NCI-H510A (cell line): ENCODE measurements at places on chromosomes 12 and 14.

DNA sequence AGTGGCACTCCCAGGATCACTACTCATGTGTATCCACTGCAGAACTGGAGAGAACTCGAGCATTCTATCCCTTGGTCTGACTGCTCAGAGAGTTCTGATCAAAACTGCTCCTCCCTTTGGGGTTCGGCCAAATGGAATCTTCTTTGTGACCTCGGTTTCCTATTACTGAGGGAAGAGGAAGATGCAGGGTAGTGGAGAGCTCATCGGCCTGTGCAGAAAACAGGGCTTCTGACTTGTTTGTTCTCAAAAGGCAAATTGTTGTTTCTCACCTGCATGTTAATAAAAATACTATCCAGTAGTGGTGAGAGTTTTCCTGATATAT, 17.1 kb upstream of the AKAP6 start:
- DNase-seq: no peak

DNA sequence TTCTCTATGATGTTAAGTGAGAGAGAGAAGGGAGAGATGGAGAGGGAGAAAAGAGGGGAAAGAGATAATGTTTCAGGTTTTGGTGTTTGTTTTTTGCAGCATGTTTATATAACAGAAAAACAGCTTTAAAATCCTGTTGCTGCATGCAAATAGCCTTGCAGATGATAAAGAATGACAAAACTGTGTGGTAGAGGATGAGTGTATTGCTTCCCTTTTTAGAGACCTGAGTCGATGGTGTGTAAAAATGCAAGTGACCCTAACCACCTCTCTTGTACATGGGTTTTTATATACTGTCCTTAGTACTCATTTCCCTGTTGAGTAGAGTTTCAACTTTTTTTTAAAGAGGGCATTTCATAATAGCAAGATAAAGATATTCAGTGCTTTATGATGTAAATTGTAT, 249.1 kb downstream of the AKAP6 start:
- DNase-seq: no peak

DNA sequence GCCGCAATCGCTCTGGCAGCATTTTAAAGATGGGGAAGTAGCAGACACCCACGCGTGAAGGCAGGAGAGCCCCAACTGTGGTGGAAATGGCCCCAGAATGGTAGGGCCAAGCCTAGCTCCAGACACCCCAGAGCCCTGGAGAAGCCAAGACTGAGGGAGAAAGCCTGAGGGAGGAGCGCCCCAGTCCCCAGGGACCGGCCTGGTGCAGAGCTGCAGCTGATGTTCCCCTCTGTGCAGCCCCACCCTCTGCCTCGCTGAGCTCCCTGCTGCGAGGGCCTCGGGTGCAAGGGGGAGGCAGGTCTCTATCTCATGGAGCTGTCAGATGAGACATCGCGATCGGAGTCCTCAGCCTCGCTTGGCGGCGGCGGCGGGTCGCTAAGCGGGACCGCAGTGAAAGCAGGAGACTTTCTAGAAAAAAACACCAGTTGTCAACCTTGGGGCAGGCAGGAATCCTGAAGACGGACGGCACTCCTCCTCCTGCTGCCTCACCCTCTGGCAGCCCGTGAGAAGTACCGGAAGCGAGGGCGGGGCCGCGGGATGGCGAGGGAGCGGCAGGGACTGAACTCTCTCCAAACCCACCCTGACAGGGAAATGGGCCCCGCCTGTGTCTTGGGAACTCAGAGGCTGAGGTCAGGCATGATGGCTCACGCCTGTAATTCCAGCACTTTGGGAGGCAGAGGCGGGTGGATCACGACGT, 6.0 kb downstream of the GAPDH start:
- peak; percentile 61 for DNase-seq

DNA sequence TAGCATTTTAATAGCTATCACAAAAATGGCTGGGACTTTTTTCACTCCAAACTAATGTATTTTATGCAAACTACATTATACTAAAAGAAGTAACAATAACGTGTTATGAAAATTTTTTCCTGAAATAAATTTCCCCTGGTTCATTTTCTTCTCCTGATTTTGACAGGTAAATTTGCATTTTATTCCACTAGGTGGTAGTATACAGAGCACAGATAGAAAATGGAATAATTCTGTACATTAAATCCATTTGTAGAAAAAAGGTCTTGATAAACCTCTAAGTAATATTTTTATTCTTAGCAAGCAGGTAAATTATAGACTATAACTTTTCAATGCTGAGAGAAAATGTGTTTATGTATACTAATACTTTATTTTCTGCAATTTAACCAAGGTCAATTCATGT, 96.5 kb downstream of the BCAT1 start:
- DNase-seq: no peak
